ENCODE measurements at places on chromosomes 1 and 21.

DNA sequence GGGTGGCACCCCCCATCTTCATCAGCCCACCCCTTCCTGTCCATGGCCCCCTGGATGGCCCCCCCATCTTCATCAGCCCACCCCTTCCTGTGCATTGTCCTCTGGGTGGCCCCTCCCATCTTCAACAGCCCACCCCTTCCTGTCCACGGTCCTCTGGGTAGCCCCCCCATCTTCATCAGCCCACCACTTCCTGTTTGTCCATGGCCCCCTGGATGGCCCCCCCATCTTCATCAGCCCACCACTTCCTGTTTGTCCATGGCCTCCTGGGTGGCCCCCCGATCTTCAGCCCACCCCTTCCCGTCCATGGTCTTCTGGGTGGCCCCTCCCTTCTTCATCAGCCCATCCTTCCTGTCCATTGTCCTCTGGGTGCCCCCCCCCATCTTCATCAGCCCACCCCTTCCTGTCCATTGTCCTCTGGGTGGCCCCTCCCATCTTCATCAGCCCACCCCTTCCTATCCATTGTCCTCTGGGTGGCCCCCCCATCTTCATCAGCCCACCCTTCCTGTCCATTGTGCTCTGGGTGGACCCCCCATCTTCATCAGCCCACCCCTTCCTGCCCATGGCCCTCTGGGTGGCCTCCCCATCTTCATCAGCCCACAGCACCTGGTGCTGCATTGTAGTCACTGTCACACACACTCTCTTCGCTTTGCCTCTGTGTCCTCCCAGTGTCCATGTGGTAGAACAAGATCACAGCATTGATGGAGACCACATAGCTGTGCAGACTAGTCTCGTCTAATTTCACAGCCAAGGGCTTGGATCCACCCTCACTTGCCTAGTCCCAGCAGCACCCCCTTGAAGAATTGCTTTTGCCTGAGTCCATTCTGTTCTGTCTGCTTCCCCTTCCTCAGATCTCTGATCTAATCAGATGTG is 95.9 kb downstream of the PCBP3 start:
- no peak for DNase-seq

DNA sequence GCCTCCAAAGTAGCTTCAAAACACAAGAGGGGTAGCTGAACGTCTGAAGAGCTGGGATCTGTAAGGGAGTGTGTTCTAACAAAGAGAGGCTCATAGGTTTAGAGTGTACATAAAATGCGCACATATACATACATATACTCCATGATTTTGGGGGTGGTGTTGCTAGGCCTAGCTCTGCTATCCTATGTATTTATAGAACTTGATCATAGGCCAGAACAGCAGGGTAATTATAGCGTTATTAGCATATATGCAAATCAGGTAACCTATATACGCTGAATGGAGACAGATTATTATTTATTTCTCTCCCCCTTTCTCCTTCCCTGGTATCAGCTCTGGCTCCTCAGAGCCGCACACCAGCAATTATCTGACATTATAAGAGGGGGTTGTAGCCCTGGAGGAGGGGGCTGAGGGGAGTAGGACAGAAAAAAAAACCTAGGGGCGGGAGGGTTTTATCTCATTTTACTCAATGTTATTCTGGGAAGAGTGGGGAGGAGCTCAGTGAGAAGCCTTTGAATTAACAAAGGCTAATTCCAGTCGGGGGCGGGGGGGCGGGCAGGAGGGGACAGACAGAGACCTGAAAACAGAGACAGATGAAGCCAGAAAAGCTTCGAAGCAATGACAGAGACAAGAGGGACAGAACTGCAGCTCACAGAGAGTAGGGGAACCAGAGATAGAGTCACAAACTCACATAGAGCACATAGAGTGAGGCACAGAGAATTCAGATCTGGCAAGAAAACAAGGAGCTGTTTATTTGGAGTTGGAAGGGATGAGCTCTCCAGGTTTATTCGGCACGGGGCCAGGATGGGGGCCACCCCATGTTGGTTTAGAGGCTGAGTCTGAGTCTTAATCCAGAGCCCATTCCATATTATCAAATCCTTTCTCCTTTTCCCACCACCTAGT is 63.0 kb downstream of the RHBG start:
- DNase-seq = no peak

DNA sequence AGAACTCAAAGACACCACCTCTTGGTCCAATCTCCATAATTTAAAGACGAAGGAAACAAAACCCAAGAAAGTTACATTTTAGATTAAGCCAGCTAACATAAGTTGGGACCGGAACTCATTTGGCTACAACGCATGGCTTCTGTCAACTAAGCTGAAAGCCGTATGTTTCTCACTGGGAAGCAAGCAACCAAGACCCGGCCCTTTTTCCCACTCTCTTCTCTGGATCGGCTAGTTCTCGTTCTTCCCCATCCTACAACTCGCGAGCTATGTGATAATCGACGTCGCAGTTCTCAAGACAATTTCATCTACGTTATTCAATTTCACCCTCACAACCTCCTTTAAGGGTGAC is 601 bp downstream of the CCT8 start:
- no peak for DNase-seq

GRCh38 chr1:87941337-87941946 is 612.8 kb downstream of the LMO4 start:
- no peak for DNase-seq

DNA sequence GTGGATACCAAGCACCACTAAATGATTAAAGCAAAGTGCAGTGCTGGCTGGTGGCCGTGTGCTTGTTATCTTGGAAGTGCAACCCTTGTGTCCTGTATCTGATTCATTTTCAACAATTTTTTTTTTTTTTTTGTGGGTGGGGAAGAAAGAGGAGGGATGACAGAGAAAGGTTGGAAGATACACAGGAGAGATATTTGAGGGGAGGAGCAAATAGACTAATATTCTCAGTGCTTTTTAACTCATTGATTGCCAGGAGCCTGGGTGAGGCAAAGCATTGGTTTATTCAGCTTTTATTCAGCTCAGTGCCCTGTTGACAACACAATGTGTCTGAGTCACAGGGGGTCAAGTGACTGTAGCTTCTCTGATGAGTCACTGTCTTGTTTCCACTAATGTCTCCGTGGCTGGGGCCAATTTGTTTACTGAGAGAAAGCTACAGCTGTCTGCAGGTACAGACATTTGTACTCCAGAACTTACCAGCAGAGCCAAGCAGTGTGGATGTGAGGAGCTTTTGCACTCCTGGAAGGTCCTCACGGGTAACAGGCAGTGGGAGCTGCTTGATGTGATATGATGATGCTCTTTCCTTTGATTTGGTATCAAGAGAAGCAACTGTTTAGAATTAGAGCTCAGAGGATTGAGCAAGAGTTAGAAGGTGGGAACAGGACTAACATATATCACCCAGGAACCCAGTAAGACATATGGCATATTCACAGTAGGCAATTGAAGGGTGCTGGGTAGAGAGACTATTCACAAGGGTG is 23.6 kb upstream of the DNM3 start:
- DNase-seq = no peak

GRCh38 chr1:11533790-11534787 is 55.1 kb downstream of the DISP3 start:
- DNase-seq = no peak

- DNase-seq = no peak
Measured at GRCh38 chr1:4129693-4130092, 229.6 kb upstream of the C1orf174 start.

- DNase-seq = no peak
Measured at GRCh38 chr1:150162582-150162861, 12.8 kb downstream of the PLEKHO1 start.

DNA sequence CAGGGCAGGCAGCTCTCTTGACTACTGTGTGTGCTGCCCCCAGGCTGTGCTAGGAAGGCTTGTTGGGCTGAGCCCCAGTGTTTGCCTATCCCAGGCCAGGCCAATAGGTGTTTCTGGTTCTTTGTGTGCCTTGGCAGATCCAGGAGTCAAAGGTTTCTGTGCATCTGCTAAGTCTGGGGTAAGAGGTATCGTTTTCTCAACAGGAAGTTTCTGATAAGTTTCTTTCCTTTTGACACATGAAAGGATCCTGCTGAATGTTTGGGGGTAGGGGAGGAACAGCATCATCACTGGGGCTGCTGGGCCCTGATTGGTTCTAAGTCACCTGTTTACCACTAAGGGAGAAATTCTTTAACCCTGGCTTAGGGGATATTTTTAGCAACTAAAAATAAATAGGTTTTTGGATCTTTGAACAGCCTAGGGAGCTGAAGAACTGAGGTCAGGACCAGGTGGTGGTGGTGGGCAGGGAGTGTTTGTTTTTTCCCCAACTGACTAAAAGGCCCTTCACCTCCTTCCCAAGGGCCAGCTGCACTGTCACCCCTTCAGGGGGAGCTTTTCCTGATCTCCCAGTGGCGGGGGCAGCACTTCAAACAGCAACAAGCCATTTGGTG is 85.1 kb downstream of the KCNN3 start:
- DNase-seq = peak; percentile 46

DNA sequence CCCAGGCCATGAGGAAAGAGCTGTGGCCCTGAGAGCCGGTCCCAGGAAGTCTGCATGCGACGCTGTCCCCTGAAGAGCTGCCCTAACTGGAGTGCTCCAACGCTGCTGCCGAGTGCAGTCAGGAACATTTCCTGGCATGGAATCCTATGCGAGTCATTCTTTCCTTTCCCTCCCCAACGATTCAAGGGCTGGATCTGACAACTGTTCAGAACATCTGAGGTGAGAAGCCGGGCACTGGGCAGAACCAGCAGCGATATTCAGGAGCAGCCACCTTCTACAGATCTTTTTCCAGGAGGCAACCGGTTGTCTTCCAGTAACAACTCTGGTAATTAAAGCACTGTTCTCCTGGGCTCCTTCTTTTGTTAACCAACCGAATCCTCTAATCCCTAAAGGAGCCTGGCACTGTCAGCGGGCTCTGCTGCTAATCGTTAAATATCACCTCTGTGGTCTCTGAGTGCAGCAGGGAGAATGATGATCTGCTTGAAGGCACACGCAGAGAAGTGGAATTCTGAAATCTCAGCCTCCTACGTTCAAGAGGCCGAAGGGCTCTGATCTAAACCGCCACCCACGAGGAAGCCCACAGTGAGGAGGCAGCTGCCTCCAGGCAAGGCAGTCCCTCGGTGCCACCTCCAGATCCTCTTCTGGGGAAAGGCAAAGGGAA is 55.8 kb downstream of the SLC45A1 start:
- DNase-seq = no peak

DNA sequence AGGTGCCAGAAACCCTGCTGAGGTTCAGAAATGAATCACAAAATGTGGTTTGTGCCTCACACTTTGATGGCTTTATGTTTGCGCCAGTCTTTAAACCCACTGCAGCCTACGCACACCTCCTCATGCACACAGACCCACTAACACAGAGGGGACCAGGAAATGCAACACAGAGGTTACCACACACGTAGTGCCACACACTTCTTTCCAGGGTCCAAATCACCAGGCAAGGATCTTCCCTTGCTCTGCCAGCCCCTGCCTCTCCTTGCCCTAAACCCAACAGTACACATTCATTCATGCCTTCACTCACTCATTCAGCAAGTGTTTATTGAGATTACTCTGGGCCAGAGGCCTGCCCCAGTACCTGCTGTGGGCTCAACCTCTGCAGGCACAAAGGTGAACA is 17.5 kb downstream of the MAB21L3 start:
- peak; percentile 36 for DNase-seq

DNA sequence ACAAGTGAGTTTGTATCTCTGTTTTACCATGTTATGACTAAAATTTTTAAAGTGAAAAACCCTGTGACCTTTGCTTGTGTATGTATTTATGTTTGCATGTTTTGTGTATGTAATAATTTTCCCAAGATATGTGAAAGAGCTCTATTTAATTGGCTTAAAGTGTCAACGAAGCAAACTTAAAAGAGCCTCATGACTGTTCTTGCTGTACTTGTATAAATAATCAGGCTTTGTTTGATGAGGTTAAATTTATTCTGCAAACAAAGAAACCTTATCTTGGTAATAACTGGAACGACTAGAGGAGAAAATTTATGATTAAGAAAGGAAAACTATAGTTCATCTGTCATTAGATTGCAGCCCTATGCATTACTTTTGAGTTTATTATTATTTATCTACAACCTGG is 6.6 kb downstream of the GBP7 start:
- DNase-seq = no peak

DNA sequence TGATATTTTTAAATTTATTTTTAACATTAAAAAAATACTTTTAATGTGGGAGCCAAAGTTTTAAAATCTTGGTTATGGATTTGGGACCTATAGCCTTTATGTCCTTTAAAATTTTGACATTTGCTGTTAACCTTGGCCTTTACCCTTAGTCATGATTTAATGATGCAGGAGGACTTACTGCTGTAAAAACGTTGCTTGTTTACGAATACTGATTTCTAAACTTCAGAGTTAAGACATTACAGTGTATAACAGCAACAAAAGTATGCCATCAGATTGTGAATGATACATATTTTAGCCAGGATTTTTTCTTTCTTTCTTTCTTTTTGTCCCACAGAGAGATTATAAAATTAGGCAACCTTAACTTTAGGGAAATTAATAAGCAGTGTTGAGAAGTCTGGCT is 8.9 kb downstream of the RBM15 start:
- no peak for DNase-seq

- no peak for DNase-seq
Measured at GRCh38 chr1:50610563-50610962, 187.3 kb upstream of the DMRTA2 start.

- no peak for DNase-seq
Measured at GRCh38 chr1:49351768-49352167, 575.1 kb upstream of the BEND5 start.

DNA sequence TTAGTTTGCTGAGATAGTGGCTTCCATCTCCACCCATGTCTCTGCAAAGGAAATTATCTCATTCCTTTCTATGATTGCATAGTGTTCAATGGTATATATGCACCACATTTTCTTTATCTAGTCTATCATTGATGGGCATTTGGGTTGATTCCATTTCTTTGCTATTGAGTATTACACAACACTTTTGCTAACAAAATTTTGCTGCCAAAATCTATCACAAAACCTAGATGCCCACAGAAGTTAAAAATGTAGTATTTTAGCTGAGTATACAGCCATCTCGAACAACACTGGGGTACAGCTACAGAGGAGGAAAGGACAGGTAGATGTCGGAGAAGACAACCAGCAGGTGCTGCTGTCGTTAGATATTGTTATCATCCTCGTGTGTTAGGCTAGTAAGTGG is 67.7 kb downstream of the LBR start:
- no peak for DNase-seq

DNA sequence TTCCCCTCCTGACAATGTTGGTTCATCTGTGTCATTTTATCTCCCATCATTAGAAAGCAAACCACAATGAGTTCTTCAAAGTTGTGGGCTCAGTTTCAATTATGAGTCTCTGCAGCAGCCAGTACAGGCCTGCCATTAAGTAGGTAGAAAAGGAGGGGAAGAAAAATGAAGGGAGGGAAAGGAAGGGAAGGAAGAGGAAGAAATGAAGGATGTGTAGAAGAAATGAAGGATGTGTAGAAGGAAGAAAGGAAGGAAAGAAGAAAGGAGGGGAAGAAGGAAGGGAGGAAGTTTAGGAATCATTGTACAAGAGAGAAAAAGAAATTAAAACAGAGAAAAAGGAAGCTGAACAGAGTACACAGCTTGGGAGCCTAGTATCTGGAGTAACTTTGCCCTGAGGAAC is 498.3 kb upstream of the DAB1 start:
- no peak for DNase-seq

GRCh38 chr1:19311503-19311930 is 427 bp downstream of the AKR7A2 start:
- no peak for DNase-seq
